ENCODE measurements at places on chromosomes 2 and 18.

- no peak for DNase-seq
Observed at GRCh38 chr2:145957929-145958328, 1438.0 kb upstream of the ZEB2 start.

- no peak for DNase-seq
Observed at GRCh38 chr2:182240862-182241371, 185.9 kb downstream of the PDE1A start.

DNA sequence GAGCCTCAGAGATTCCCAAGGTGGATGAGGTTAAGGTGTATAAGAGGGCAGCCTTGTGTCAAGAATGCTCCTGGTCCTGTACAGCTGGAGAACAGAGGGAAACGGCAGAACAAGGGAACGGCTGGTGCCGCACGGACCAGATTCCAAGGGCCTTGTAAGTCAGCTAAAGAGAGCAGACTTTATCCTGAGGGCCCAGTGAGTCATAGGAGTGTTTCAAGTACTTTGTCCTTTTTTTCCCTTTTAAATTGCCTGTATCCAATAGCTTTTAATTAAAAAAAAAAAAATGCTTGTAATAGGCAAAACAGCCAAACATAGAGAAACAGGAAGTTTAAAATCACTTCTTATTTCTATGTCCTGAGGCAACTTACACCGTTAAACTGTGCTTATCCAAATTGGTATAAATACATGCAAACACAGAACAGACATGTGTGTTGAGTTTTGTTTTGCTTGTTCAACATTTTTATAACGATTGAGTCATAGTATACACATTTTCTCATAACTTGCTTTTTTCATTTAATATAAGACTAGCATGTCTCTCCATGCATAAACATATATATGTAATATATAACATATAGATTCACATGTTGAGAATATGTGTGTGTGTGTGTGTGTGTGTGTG is 42.1 kb upstream of the EVA1A start:
- no peak for DNase-seq

DNA sequence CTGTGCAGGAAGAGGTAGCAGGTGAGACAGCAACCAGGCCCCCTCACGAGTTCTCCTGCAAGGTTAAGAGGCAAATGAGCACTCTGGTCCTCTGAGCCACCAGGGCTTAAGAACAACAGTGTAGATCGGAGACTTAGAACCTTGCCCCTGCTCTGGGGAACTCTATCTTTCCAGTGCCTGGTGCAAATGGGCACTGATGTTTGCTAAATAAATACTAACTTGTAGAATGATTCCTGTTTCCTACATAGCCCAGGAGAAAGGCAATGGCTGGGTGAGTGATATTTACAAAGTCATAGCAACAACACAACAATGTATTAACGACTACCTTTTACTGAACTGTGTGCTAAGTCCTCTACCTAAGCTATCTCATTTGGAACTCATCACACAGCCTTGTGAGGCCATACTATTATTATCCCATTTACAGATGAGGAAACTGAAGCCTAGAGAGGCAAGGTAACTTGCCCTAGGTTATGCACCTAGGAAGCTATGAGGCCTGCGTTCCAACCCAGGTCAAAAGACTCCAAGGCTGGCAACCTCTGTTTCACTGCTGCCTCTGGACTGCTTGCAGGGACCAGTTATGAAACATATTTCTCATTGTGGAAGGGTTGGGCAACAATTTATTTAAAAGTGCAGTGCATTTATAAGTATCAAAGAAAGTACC is 4.3 kb downstream of the ATP8B1 start:
- no peak for DNase-seq

- DNase-seq, result no peak
Observed at GRCh38 chr18:47087676-47088075, 52.3 kb upstream of the ELOA2 start.

GRCh38 chr2:157699009-157699408 is 70.3 kb upstream of the ACVR1C start:
- no peak for DNase-seq

DNA sequence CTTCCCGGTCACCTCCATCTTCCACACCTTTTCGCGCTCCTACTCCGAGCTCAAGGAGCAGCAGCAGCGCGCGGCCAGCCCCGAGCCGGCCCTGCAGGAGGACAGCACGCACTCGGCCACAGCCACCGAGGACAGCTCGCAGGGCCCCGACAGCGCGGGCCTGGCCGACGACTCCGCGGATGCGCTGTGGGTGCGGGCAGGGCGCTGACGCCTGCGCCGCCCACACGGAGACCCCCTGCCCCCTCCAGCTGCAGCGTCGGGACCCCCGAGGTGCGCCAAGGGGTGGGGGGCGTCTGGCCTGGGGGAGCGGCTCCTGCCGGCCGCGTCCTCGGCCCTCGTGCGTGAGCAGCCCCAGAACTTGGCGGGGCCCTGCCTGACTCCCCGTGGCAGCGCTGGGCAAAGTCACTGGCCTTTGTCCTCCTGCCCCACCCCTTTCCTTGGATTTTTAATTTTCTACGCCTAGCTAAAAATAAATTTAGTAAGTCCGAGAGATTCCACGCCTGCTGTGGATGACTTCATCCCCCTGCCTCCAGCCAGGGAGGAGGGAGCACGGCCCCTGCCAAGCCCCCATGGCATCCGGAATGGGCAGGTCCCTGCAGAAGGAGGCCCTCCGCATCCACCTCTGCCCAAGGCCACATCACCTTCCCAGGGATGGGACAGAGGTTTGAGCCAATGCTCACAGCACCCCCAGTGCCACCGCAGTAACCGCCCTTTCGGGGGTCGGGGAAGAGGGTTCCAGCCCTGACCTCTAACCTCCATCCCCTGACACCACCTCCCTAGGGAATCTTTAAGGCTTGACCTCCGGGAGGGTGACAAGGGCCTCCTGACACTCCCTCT is 51.6 kb downstream of the SLC66A2 start:
- no peak for DNase-seq

GRCh38 chr18:48161911-48162698 is 231.6 kb upstream of the SMAD2 start:
- no peak for DNase-seq

DNA sequence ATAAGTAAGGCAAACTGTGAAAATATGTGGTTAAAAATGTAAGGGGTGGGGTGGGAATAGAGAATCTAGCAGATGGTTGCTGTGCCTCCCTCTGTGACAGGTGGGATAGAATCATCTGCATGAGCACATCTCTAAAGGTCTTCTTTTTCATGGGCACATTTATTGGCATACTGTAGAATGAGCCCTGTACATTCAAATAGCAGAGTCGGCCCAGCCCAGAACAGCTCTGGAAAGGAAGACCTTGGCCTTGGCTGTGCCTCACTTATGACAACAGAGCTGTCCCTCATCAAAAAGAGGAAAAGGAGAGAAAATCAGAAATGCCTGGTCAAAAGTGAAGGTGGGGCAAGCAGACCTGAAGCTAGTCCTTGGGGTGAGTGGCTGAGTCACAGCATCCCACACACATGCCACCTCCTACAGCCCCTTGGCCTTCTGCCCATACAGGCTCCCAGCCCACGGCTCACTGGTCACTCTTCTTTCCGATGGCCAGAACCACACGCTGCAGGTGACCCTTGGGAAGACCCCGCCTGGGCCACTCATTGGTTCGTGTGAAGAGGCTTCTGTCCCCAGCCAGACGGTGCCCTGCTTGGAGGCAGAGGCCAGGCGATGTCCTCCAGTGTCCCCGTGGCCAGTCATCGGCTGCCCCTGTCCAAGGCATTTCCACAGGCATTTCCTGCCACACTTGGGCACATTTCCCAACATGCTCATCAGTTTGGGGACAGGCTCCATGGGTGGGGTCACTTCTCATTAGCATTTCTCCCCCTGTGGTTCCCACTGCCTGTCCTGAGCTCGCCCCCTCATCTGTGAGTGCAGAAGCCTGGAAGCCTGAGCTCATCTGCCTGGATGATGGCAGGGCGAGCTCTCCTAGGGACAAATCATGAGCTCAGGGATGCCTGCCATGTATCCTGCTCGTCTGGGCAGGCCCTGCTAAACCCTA is 113.6 kb downstream of the MCFD2 start:
- no peak for DNase-seq

- no peak for DNase-seq
Observed at GRCh38 chr2:176325732-176326131, 56.5 kb downstream of the MTX2 start.

GRCh38 chr18:53906681-53907080 is 317.8 kb downstream of the MBD2 start:
- DNase-seq, result no peak

GRCh38 chr2:70596739-70597138 is 43.1 kb upstream of the TGFA start:
- DNase-seq, result no peak

DNA sequence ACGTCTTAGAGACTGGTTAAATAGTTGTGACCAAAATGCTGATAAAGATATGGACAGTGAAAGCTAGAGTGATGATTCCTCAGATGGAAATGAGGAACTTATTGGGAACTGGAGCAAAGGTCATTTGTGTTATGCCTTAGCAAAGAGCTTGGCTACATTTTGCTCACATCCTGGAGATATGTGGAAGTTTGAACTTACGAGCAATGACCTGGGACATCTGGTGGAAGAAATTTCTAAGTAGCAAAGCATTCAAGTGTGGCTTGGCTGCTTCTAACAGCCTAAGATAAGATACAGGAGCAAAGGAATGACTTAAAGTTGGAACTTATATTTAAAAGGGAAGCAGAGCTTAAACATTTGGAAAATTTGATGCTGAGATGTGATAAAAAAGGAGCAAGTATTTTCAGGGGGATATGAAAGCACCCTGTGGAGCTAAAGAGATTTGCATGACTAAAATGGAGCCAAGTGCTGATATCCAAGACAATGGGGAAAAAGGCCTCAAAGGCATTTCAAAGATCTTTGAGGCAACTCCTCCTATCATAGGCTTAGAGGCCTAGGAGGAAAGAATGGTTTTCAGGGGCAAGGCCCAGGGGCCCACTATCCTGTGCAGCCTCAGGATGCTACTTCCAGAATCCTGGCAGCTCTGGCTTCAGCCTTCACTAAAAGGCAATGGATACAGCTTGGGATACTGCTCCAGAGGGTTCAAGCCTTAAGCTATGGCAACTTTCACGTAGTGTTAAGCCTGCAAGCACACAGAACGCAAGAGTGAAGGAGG is 124.1 kb upstream of the KLHL14 start:
- DNase-seq, result no peak

DNA sequence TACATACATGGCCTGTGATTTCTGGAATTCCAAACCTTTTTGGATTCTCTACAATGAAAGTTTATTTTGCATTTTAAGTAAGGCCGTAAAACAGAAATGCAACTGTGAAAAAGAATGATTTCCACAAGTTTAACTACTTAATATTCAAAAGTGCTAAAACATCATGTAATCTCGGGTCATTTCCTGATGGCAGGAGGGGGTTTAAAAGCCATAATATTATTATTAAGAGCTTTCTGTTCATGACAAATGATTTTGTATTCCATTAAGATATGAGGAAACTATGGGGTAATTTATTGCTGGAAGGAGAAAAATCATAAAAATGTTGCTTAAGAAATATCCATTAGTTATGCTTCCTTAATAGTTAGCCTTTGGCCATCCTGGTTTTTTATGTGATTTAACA is 65.7 kb downstream of the COL4A3 start:
- DNase-seq, result no peak

DNA sequence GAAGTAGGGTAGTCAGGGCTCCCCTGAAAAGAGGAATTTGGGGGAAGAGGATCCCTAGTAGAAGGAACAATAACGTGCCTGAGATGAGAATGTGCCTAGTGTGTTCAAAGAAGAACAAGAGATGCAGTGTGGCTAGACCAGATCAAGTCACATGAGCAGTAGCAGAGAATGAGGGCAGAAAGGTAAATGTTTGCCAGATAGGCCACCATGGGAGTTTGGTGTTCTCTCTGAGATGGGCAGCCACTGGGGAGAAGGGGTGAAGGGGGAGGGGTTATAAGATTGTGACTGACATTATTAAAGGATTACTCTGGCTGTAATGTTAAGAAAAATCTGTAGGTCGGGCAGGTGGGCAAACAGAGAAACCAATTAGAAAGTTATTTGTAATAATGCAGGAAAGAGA is 166.0 kb downstream of the LCLAT1 start:
- no peak for DNase-seq

DNA sequence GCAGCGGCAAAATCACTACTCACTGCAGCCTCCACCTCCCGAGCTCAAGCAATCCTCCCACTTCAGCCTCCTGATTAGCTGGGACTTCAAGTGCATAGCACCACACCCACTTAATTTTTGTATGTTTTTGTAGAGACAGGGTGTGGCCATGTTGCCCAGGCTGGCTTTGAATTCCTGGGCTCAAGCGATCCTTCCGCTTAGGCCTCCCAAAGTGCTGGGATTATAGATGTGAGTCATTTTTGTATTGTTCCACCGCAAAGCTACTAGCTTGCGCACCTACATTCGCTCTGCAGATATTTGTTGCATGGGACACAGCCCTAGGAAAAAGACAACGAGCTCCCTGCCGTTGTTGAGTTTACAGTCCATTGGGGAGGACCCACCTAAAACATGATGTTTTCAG is 173.5 kb upstream of the AGAP1 start:
- no peak for DNase-seq

DNA sequence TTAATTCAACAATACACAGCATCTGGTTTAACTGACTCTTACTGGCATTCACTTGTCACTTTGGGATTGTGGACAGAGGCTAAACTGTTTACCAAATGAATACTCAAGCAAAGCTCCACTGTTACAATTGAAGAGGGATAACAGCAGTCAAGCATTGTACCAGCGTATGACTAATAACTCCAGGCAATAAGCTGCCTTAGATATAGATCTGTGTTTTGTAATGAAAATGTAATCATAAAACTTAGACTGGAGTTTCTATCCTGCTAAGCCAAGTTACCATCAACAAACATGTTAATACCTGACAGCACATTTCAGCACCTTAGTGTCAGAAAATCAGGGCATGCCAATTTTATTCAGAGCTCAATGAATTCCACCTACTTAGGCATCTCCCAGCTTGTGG is 889.5 kb downstream of the EPHA4 start:
- no peak for DNase-seq

GRCh38 chr18:23198217-23198845 is 63.0 kb downstream of the CABLES1 start:
- no peak for DNase-seq

DNA sequence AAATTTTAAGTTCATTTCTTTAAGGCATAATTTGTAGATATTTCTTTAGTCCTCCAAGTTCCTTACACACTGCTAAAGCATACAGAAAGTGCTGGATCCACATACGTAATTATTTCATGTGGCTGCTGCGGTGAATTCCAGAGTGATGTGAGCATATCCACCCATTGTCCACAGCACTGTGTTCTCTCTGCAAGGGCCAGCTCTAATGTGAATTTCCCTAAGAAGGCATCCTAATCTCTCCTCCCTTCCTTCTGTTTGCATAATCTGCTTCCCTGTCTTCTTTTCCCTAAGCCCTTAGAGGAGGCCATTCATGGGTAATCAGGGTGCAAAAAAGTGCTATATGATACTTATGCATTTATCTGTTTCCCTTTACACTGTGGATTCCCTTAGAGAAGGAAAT is 57.2 kb downstream of the COBLL1 start:
- no peak for DNase-seq

- no peak for DNase-seq
Observed at GRCh38 chr18:78726326-78727056, 253.1 kb upstream of the SALL3 start.

GRCh38 chr2:8115966-8116365 is 565.9 kb upstream of the ID2 start:
- DNase-seq, result no peak
